EH (cell line): ENCODE measurements at places on chromosomes 12 and 14.
A peak's percentile ranks its signal among the peaks of the same experiment; 100 is the strongest.

DNA sequence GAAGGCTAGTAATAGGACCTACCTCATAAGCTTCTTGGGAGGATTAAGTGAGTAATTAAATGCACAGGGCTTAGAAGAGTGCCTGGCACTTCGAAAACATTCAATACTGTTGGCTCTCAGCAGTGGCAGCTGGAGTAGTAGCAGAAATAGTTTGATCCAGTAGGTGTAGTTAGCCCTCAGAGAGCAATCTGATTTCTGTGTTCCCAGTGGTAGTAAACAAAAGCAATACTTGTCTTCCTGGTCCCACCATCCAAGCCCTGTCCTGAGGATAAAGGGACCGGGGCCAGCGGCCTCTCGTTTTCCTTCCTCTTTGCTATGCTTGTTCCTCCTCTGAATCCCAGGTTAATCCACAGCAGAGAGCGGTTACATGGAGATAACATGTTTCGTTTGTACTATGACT lies 131.6 kb downstream of the SAMD4A start:
- no peak for DNase-seq

- DNase-seq, result no peak
Measured at GRCh38 chr12:10612984-10613348, 443 bp downstream of the MAGOHB start.

- DNase-seq, result peak; percentile 79
Measured at GRCh38 chr12:2319737-2320506, 267.1 kb downstream of the CACNA1C start.

DNA sequence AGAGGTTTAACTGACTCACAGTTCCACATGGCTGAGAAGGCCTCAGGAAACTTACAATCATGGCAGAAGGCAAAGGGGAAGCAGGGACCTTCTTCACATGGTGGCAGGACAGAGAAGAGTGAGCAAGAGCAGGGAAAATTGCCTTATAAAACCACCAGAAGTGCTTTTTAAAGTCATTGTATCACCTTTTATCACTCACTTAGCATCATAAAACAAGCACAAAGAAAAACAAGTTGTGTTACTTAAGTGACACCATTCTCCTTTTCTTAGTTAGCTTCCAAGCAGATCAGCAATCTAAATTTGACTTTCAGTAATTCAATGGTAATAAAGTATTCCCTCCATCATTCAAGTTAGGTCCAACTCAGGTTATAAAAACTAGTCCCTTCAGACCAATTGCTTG lies 28.5 kb downstream of the OSBPL8 start:
- DNase-seq, result no peak
